ENCODE measurements at places on chromosomes 3 and 15. TPM values are rescaled to one million over a fixed set of nuclear protein-coding genes. Genes with fewer than 3 reads are reported as not detected.

CFAP100 gene
- total RNA-seq = not detected

SAMD7 gene
- not detected for total RNA-seq

SLC9C1 gene
- under 0.01 TPM for total RNA-seq

CD86 gene
- not detected for total RNA-seq

SLC6A1 gene
- not detected for total RNA-seq

GALNT15 gene
- total RNA-seq = 26.9 TPM

MEIS2 gene
- total RNA-seq = 15.8 TPM

IGF2BP2 gene
- total RNA-seq = 34.9 TPM

All from articular chondrocyte of knee joint (primary cell).